ENCODE measurements at places on chromosomes 2 and 18. TPM values are rescaled to one million over a fixed set of nuclear protein-coding genes. Genes with fewer than 3 reads are reported as not detected.

Gene WIPF1
- total RNA-seq: 20.5 TPM

Gene PRKD3
- total RNA-seq: 55.8 TPM

Gene GCG
- total RNA-seq: not detected

Gene SEMA4F
- total RNA-seq: 3.6 TPM

Gene GAD1
- total RNA-seq: not detected

Gene CXXC1
- 68.4 TPM for total RNA-seq

Gene LRRC30
- total RNA-seq: not detected

Gene CREG2
- 0.25 TPM for total RNA-seq

Gene SCTR
- total RNA-seq: not detected

Gene COLEC11
- 0.09 TPM for total RNA-seq
